ENCODE measurements at places on chromosomes 12 and 14. TPM values are rescaled to one million over a fixed set of nuclear protein-coding genes. Genes with fewer than 3 reads are reported as not detected.

DNA sequence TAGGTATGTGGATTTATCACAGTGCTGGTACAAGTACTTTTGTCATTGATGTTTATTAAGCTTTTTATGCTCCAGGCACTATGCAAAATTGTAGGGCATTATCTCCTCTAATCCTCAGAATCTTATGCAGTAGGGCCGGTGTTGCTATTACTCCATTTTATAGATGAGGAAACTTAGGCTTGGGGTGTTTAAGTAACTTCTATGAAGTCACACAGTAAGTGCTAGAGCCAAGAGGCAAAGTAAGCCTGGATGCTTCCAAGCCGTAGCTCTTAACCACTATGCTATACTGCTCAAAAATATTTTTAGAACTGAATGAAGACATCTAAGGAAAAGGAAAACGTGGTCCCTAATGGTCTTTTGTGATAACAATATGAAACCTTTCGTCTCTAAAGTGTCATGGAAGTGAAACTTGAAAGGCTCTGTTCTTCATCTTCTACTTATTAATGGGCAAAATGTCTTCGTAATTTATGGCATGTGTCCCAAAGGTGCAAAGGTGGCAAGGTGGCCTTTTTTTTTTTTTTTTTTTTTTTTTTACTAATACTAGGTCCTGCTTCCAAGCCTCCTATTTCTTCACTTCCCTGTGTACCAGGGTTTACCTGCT, 85.2 kb downstream of the ETV6 start:
- DNase-seq: no peak

Gene PRICKLE1
- polyA plus RNA-seq: 49.1 TPM

Gene TAS2R8
- not detected for polyA plus RNA-seq

- DNase-seq: no peak
Observed at GRCh38 chr14:76986231-76986565, 42.3 kb downstream of the IRF2BPL start.

- no peak for DNase-seq
Observed at GRCh38 chr14:96130391-96130790, 74.2 kb upstream of the BDKRB2 start.

GRCh38 chr12:100106861-100107260, 35.8 kb downstream of the BLTP3B start:
- DNase-seq: no peak

DNA sequence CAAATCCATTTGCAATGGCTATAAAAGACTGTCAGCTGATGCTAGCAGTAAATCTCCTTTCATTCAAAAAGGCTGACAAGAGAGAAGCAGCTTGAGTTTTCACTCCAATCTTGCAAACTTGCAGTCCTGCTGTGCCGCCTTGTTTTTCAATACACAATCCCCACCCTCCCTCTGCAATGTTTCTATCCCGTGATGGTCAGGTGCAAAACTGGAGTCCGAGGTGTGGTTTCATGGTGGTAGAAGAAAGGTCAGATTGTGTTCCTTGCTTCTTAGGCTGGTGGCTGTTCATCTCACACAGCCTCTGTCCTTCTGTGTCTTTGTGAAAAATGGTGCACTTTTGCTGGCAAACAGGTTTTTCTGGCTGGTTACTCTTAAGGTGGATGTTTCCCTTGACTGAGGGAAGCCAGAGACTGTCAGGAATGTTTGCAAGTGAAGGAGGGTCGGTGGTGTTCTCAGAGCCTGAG, 27.7 kb upstream of the TBX3 start:
- no peak for DNase-seq

GRCh38 chr14:52327374-52328226, 13.5 kb downstream of the PTGER2 start:
- no peak for DNase-seq

Gene ZBTB42
- 3.8 TPM for polyA plus RNA-seq

Gene GPR132
- polyA plus RNA-seq: 0.40 TPM

DNA sequence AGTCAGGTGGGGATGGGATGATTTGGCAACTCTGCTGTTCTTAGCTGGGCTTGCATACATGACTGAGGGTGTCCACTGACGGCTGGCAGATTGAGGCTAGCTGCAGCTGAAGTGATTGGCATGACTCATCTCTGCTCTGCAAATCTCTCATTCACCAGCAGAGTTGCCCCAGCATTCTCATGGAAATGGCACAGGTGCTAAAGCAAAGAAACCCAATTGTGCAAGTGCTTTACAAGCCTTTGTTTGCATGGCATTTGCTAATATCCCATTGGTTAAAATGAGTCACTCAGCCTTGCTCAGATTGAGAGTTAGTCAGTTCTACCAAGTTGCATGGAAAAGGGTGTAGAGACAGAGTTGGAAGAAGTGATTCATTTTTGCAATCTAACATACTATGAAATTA, 389.7 kb upstream of the FAR2 start:
- no peak for DNase-seq

Gene KLRB1
- 6.2 TPM for polyA plus RNA-seq

- DNase-seq: no peak
Observed at GRCh38 chr14:55731881-55732498, 152.0 kb downstream of the KTN1 start.

GRCh38 chr14:20624495-20625070, 16.9 kb downstream of the OR6S1 start:
- no peak for DNase-seq

Gene NPFF
- polyA plus RNA-seq: 0.61 TPM

Gene DIO2
- 0.26 TPM for polyA plus RNA-seq

GRCh38 chr12:54024127-54024526, 4.1 kb upstream of the HOXC6 start:
- no peak for DNase-seq

DNA sequence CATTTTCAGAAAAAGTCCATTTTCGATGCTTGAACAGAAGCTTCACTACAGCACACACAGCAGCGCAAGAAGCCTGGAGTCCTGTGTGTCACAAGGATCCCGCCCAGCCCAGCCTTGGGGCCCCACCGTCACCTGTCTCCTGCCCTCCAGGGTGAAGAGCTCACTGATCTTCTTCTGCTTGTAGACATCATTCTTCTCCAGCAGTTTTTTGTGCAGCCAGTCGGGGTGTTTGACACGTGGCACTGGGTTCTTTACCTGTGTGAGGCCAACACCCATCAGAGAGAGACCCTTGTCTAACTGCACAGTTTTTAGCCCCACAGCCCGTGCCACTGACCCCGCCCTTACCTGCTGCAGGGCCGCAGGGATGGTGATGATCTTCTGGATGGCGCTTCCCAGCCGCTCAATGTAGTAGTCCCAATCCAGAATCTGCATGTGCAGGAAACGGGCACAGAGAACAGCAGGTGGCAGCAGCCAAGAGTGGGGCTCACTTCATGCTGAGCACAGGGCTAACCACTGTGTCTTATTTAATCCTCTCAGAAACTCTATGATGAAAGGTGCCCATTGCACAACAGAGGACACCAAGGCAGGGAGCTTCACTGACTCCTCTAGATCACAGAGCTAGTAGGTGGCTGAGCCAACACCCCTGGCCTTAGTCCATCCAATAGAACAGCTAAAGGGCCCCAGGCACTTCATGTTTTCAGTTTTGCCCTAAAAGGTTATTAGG, 30.0 kb downstream of the POLE start:
- no peak for DNase-seq

DNA sequence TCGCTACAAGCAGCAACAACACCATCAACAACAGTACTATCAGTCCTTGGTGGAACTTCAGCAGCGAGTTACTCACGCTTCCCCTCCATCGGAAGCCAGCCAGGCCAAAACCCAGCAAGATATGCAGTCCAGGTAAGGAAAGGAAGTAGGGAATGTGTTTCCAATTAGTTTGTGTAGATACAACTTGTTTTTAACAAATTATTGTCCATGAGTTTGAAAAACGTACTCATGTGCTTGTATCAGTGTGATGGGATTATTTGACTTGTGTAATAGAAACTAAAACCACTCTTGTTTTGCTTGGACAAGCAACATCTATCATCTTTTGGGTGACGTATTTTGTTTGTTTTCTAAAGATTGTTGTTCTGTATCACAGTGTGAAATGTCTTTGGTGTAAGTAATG, 137.9 kb downstream of the NAV3 start:
- DNase-seq: no peak

Gene EXOC5
- polyA plus RNA-seq: 69.3 TPM

- no peak for DNase-seq
Observed at GRCh38 chr12:15649347-15649746, 139.8 kb downstream of the EPS8 start.

DNA sequence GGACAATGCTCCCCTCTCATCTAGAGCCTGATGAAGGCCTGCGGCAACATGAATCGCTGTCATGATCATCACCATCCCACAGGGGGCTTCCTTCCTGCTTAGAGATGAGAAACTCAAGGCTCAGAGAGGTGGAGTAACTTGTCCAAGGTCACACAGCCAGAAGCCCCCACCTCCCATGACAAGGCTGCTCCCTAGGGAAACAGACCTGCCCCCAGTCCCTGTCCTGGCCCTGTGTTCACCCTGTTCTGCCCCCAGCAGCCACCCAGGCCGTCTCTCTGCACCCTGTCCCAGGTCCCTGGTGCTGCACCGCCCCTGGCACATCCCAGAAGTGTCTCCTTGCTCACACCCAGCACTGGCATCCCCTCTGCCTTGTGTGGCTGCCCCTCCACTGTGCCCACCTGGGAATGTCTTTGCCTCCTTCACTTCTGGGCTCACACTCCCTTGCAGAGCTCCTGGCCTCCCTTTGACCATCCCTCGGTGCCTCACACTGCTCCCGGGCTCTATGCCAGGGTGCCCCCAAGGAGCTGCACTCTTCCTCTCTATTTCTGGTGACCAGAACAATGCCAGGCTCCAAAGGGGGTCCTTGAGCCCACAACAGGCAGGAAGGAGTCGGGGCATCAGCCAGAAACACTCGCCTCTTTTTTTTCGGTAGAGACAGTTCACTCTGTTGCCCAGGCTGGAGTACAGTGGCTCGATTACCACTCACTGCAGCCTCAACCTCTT, 70.5 kb downstream of the BCL11B start:
- no peak for DNase-seq

Gene SOX5
- polyA plus RNA-seq: 5.1 TPM

- no peak for DNase-seq
Observed at GRCh38 chr14:69574263-69574953, at the start of gene CCDC177. CCDC177 (minus strand) TSS chr14:69574871; CDS start chr14:69573622, 1,249 bp downstream.

DNA sequence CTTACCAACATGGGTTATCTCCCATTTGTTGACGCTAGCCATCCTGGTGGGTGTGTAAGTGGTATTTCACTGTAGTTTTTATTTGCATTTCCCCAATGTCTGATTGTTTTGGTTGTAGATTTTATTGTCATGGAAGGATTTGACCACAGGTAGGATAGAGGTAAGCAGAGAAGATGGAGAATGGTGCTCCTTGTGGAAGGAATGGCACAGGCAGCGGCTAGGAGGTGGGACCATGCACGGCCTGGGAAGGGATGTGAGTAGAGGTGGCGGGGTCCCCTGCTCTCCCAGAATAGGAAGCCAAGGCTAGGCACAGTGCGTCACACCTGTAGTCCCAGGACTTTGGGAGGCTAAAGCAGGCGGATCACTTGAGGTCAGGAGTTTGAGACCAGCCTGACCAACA, 41.4 kb downstream of the PHETA1 start:
- no peak for DNase-seq

- no peak for DNase-seq
Observed at GRCh38 chr12:98188650-98189077, 326.7 kb upstream of the TMPO start.

DNA sequence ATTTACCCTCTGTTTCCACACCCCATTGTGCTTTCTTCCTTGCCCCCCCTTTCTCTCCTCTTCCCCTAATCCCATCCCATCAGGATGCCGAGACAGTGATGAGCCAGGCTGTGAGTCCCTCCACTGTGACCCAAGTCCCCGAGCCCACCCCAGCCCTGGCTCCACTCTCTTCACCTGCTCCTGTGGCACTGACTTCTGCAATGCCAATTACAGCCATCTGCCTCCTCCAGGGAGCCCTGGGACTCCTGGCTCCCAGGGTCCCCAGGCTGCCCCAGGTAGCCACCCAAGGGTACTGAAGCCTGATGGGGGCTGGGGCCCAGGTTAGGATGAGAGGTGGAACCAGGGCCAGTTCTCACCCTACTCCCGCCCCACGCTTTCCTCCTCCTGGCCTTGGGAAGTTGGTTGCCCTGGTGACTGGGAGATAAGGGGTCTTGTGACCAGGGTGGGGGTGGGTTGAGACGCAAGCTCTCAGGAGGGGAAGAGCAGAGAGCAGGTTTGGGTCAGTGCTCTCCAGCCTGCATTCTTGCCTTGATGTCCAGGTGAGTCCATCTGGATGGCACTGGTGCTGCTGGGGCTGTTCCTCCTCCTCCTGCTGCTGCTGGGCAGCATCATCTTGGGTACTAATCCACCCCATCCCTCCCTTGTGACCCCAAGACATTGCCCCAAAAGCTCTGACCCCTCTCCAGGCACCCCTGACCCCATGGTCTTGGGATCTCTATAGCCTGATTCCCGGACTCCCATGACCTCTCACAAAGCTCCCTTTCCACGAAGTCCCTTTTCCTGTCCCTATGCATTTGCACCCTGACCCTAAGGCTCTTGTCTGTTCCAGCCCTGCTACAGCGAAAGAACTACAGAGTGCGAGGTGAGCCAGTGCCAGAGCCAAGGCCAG, 1.2 kb downstream of the AMHR2 start:
- no peak for DNase-seq

DNA sequence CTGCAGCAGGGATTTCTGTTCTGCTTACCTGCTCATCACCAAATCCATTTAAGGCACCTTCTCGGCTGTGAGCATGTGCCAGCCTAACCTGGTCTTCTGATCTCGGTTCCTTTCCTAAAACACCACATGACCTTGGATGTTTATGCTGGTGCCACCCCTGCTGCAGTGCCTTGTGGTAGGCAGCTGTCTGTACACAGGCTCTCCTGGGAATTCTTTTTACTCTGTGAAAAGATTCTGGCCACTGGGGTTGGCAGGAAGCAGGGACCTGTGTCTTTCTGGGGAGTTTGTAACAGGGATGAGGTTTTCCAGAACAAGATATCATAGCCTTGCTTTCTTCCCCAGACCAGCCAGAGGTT, 10.4 kb upstream of the PLEKHG3 start:
- no peak for DNase-seq

GRCh38 chr14:98912655-98913054, 359.3 kb downstream of the BCL11B start:
- DNase-seq: no peak

DNA sequence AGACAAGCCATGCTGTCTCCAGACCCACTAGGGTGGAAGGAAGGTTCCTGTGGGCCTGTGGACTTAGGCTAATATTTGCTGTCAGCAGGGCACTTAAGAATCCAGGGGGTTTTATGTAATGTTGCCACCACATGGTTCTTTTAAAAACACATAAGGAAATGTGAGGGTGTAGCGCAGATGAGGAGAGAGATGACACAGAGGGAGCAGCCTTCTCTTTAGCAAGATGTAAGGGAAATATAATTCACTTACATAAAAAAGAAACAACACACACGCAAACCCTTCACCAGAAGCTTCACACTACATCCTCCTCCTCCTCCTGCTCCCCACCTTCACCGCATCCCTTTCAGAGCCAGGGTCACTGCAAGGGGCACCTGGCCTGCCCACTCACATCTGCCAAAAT, 4.9 kb upstream of the PIP4K2C start:
- DNase-seq: no peak

Gene NFE2
- polyA plus RNA-seq: 3.4 TPM

Gene FGD6
- polyA plus RNA-seq: 10.4 TPM

Gene AHSA1
- 249 TPM for polyA plus RNA-seq

DNA sequence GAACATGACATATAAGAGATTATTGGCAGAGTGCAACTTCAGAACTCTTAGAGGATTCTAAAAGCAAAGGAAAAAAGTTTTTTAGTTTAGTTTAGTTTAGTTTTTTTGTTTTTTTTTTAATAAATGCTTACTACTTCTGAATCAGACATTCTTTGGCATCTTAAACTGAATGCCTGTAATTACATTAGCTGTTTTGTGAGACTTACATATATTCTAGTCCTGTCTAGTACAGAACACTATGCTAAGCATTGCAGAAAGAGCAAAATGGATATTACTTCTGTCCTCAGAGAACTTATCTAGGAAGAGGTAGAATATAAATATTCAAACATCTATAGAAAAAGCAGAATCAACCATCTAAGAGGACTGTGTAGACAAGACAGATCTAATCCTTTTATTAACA, 133.2 kb downstream of the RAD51B start:
- DNase-seq: no peak
